ENCODE measurements at places on chromosomes 1 and 21.
A peak's percentile ranks its signal among the peaks of the same experiment; 100 is the strongest.

- DNase-seq, result no peak
Observed at GRCh38 chr1:113192242-113192641, 119.2 kb downstream of the LRIG2 start.

- DNase-seq, result no peak
Observed at GRCh38 chr21:26806801-26807295, 38.4 kb downstream of the ADAMTS1 start.

GRCh38 chr1:153791648-153792253 lies 16.5 kb downstream of the SLC27A3 start:
- DNase-seq, result no peak

DNA sequence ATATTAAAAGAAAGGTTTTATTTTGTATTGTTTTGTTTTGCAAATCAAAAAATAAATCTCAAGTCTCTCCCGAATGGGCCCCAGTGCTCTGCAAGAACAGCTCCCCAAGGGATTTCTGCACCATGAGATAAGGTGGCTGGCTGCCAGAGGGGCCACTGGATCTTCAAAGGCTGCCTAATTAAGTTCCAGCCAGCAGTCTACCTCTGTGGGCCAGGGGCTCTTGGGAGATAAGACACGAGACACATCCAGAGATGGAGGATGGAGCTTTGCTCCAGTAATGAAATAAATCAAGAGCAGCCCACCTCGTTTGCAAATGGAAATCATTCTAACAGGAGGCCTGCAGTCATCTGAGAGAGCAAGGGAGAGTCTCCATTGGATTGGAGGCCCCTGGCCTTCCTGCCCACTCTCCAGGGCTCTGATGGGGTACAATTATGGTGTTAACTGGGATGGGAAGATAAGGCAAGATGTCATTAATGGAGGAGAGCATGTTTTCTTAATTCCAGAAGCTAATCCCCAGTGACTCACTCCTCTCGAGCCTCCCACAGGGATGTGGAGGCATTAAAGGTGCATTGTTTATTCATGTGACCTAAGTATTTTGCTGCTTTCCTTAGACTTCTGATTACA lies 155.2 kb upstream of the KAZN start:
- no peak for DNase-seq

GRCh38 chr1:53413175-53414001 lies 45.8 kb upstream of the DMRTB1 start:
- peak; percentile 23 for DNase-seq

DNA sequence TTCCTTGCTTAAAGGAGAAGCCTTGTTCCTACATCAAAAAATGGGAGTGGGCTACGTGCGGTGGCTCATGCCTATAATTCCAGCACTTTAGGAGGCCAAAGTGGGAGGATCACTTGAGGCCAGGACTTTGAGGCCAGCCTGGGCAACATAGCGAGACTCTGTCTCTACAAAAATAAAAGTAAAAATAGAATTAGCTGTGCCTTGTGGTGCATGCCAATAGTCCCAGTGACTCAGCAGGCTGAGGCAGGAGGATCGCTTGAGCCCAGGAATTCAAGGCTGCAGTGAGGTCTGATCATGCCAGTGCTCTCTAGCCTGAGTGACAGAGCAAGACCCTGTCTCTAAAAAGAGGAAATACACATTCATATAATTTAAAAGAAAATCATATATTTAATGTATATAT lies 127.1 kb downstream of the C1orf21 start:
- DNase-seq, result no peak

GRCh38 chr21:19268686-19269085 lies 865.1 kb upstream of the TMPRSS15 start:
- no peak for DNase-seq

DNA sequence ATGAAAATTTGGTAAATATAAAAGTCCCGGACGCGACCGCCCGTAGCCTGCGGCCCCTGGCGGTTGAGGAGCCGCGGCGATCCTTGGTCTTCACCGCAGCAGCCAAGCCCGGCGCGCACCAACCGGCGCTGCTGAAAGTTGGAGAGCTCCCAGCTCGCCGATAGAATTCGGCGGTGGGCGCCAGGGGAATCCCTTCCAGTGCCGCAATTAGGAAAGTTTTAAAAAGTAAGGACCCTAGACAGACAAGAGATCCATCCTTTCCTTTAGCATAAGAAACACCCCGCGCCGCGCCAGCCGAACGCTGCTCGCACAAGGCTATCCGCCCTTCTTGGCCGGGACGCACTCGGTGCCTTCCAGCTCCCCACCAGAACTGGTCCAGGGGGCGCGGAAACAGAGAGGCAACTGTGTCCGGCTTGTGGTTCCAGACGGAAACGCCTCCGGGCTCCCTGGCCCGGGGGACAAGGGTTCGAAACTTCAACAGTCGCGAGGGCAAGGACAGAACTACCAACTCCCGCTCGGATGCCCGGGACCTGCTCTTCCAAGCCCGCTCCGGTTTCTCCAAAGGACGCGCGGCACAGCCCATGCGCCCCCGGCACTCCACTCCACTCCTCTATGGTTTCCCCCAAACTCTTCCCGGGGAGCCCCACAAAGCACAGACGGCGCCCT lies 1.7 kb downstream of the FAM78B start:
- DNase-seq, result no peak

DNA sequence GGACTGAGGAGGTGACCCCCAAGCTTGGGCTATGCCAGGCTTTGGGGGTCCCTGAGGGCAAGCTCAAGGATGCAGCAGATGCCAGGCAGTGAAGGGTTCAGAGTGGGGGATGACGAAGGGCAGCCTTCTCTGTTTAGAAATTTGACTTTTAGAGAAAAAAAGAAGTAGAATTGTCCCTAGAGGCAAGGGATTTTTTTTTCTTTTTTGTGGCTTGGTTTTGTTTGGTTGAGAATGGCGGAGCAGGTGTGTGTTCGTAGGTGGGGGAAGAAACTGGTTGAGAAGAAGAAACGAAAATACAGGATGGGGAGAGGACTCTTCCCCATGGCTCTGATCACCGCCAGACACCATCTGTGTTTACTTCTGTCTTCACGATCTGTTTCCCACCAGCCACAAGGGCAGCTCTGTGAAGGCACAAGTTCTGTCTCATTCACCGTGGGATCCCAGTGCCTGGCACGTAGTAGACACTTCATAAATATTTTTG lies 8.2 kb downstream of the PLA2G5 start:
- no peak for DNase-seq

DNA sequence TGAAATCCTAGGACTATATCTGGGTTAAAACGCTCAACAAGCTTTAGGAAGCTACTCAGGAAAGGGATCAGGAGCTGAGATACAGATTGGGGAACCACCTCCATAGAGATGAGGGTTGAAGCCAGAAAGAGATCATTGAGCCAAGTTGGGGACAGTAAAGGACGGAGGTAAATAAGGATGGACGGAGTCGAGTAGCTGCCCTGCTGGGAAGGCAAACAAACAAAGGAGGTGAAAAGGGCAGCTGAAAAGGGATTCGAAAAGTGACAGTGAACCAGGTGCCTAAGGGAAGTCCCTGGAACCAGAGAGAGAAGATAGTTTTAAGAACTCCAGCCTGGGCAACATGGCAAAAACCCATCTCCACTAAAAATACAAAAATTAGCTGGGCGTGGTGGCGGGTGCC lies 6.3 kb upstream of the CAMSAP2 start:
- no peak for DNase-seq

- no peak for DNase-seq
Observed at GRCh38 chr1:183186841-183187240, 777 bp downstream of the LAMC2 start.

- no peak for DNase-seq
Observed at GRCh38 chr1:59767119-59767518, 47.6 kb upstream of the HOOK1 start.

GRCh38 chr1:219086956-219087469 lies 86.7 kb upstream of the LYPLAL1 start:
- DNase-seq, result no peak

DNA sequence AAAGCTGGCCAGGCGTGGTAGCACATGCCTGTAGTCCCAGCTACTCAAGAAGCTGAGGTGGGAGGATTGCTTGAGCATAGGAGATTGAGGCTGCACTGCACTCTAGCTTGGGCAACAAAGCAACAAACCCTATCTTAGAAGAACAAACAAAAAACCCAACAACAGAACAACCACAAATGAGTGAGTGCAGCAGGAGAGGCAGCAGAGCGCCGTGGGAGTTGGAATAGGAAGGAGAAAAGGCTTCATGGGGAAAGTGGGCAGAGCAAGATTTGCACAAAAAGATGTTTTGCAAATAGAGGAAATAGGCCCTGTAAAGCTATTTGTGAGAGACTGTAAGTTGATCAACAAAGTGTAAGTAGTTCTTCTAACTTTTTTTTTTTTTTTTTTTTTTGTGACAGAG lies 19.6 kb downstream of the SMAP2 start:
- no peak for DNase-seq

DNA sequence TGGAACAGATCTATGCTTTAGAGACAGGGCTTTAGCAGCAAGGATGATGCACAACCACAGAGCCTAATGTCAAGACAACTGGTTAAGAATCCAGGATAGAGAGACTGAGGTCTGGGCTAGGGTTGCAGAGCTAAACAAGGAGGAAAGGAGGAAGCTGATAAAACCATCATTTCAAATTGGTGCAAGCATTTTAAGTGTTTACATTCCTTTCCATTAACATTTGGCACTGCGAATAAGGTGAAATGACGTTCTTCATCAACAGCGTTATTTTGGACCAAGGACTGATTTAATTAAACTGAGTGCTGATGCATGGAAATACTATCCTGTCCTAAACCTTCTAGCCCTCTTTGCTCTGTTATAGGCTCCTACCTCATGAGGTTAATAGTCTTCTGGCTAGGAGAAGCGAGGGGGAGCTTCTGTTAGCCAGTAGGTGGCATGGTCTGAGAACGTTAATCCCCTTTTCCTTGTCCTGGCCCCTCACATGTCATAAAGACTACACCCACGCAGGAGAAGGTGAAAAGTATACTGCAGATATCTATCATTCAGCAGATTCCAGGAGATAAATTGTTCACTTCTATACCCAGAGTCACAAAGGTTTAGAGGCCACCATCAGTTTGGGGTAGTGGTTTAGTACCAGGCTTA lies 7.6 kb upstream of the C1orf21 start:
- DNase-seq, result no peak

DNA sequence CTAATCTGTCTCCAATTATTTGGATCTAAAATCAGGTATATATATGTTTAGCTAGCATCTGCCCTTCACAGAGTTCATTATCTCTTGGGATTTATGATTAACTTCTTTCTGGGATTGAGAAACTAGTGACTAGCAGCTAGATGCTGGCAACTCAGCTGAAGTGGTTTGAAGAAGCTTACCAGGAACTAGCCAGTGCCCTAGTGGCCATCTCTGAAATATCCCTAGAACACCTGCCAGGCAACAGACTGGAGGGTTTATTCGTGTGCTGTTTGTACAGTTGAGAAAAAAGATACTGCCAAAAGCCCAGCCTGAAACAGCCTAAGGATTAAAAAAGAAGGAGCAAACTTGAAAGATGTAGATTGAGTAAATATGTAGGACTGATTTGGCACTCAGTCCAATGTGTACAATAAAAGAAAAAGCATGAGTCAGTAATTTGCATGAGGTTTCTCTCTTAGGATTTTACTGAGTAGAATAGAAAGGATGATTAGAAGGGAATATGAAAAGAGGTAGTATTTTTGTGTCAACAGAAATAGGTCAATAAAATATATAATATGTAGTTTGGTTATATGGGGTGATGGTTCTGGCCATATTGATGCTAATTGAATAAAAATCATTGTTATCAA lies 1144.6 kb upstream of the ADGRL2 start:
- DNase-seq, result no peak

- DNase-seq, result no peak
Observed at GRCh38 chr1:29360768-29361167, 124.4 kb downstream of the PTPRU start.

DNA sequence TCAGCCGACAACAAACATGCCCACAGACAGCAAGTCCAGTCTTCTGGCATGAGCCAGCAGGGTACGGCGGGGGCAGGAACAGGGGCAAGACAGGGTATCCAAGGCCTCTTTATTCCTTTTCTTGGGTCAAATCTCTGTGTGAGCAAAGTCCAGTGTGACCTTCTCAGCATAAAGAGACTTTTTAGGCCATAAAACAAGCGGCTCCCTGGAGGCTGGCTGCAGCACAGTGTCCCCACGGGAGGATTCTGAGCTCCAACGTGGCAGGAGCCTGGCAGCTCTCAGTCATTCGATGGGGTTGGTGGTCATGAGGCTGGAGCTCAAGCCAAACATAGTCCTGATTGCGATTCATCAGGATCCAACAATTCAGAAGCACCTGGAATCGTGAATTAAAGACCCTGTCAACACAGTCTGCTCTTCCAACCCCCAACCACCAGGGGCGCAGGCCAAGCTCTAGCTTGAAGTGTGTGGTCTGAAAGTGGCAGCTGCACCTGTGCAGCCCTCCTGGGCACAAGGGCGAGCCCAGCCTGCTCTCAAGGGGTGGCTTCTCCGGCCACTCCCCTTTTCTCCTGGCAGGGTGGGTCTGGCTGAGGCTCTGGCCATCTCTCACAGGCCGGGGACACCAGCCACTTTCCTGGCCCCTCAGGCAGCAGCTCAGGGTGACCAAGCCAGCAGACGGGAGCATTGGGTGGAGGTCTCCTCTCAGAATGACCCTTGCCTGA lies 62.1 kb downstream of the SLC66A1 start:
- DNase-seq, result no peak

GRCh38 chr1:230869500-230869899 lies 1.2 kb upstream of the C1orf198 start:
- no peak for DNase-seq

- DNase-seq, result no peak
Observed at GRCh38 chr21:37534431-37534830, 167.9 kb downstream of the DYRK1A start.

Data from activated naive CD4-positive, alpha-beta T cell (primary cell).